Activated CD4-positive, alpha-beta T cell treated with anti-CD3 and anti-CD28 coated beads, Interleukin-2, amount 50 U/mL, for 48 hours (primary cell): ENCODE measurements at places on chromosomes 4 and X.
A peak's percentile ranks its signal among the peaks of the same experiment; 100 is the strongest.

- DNase-seq, result no peak
Measured at GRCh38 chr4:3228881-3229280, 20.1 kb upstream of the MSANTD1 start.

- no peak for DNase-seq
Measured at GRCh38 chrX:13695601-13696115, 6.7 kb downstream of the RAB9A start.

DNA sequence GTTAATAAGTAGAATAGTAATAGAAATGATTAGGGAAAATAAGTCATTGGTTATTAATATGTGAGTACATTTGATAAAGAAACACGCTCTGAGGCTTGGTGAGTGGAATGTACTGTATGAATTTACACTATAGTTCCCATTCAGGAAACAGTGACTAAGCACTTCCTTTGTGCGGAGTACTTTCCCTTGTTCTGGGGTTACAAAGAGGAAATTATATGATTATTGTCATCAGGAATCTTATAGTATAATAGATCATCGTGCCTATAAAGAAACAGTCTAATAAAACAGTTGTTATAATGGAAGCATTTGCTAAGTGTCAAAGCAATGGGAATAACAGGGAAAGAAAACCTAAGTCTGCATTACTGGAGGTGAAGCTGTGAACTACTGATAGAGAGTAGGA, 138.0 kb downstream of the RPA4 start:
- no peak for DNase-seq

DNA sequence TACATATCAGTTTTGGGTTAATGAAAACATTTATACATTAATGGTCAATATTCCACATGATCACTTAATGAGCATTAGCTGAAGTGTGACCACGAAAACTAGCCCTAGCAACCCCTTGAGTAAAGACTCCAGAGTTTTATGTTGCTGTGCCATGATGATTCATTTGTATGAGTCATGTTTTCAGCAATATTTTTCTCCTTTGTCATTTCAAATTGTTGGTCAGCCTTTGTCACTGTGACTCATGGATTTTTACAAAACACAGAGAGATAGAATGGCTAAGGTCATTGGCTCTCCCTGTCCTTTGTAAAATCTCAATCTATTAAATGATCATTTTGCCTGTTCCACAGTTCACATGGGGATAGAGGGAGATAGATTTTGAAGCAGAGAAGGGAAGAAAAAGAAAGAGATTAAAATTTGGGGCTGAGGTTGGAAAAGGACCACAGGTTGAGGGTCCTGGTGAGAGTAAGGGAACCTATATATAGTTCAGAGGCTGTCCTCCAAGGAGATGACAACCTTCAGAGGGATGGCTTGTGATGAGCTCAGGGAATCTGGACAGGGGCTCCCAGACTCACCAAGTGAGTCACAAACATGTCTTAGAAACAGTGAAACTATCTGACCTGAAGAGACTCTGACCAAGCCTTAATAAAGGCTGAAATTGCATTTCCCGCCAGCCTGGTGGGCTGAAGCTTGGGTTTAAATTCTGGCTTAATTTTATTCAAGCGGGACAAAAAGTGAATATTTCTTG, 25.6 kb downstream of the NR0B1 start:
- DNase-seq, result no peak

DNA sequence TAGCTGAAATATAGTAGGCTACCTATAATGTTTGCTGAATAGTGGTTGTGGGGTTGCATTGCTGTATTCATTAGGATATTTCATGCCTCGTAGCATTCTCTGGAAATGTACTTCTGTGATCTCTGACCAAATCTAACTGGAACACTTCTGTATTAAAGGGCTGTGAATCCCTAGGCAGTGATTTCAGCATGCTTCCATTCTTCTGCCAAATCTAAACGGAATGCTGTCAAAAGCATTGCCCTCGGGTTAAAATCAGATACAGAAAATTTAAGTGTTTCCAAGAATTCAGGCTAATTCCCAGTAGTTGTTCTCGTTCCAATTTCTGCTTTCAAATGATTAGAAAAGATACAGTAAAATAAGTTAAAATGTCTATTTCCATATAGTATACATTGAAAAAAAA, 1847.5 kb upstream of the IGFBP7 start:
- no peak for DNase-seq

DNA sequence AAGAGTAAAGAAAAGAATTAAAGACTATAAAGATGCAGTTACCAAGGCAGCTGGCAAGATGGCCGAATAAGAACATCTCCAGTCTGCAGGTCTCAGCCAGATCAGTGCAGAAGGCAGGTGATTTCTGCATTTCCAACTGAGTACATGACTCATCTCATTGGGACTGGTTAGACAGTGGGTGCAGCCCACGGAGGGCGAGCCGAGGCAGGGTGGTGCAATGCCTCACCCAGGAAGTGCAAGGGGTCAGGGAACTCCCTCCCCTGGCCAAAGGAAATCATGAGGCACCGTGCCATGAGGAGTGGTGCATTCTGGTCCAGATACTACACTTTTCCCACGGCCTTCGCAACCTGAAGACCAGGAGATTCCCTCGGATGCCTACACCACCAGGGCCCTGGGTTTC, 20.5 kb downstream of the SPIN4 start:
- DNase-seq, result peak; percentile 0

GRCh38 chr4:180160195-180160983, 2082.8 kb upstream of the TENM3 start:
- DNase-seq, result no peak

- DNase-seq, result no peak
Measured at GRCh38 chr4:47444031-47444430, 19.5 kb downstream of the COMMD8 start.

DNA sequence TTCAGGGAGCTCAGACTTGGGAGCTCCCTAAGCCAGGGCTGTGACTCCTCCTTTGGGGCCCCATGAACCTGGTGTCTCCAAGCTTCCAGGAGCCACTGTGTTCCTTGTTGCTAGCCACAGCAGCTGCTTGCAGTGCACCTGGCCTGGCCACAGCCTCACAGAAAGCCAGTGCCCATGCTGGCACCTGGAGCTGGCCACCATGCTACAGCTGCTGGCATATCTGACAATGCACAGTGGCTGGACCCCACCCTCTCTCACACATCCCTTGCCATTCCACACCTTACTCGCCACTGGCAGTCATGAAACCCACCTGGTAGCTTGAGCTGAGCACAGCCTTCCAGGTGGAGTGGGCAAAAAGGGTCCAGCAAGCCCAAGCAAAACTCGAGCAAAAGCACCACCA, 441.7 kb downstream of the ARAP2 start:
- DNase-seq, result no peak

DNA sequence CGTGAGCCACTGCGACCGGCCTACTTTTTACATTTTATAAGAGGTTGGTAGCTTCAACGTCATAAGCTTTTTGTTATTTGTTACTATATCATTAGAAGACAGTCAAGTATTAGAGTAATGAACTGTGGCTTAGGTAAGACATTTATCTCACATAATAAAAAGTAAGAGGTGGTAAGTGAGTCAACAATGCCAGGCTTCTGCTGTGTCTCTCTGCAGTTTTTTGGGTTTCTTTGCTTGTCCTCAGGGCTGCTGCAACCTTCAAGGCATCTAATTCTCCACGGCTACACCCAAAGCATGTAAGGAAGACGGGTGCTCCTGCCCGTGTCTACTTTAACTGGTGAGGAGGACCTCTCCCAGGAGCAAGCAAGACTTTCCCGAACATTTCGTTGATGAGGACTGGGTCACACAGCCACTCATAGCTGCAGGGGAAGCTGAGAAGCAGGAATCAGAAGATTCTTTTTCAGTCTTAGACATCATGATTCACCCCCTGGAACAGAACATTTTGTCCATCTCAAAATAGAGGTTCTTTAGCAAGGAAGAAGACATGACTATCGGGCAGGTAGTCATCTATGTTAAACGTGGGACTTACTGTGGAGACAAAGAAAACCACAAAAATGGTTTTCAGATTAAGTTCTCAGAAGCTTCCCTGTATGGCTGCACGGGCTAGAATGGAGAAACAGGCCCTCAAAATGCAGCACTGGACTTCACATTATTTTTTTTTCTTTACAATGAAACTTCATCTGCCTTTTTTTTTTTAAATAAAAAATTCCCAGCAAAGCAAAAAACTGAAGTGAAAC, 13.0 kb upstream of the RHOH start:
- DNase-seq, result peak; percentile 36

DNA sequence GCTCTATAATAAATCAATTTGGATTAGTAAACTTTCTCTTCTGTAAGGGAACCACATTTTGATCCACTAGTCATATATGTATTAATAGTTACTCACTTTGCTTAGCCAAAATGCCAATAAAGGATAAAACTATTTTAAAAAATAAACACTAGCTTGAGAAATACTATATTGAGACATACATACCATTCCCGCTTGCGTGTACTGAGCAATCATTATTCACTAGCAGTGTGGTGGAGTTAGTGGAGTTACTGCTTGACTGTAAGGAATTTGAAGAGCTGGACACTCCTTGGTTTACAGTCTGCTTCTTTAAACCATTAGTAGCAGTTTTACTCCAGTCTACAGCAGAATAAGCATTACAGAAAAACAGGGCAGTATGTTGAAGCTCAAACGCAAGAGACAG, 10.8 kb upstream of the PHKA2 start:
- DNase-seq, result no peak

DNA sequence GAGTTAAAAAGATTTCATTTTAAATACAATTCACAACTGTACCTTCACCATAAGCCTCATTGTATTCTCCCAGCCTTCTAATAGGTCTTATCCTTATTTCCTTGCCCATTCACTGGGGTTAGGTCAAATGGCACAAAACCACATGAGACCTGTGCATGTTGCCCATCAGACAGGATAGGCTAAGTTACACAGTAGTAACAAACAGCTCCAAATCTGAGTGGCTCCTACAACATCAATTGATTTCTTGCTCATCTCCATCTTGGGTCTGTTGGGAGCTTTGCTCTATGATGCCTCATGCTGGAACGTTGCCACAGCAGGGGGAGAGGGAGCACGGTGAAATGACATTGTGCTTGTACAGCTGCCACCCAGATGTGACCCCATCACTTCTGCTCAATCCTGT, 70.6 kb downstream of the DHX15 start:
- no peak for DNase-seq

- DNase-seq, result no peak
Measured at GRCh38 chr4:123340381-123340701, 56.3 kb upstream of the SPRY1 start.

DNA sequence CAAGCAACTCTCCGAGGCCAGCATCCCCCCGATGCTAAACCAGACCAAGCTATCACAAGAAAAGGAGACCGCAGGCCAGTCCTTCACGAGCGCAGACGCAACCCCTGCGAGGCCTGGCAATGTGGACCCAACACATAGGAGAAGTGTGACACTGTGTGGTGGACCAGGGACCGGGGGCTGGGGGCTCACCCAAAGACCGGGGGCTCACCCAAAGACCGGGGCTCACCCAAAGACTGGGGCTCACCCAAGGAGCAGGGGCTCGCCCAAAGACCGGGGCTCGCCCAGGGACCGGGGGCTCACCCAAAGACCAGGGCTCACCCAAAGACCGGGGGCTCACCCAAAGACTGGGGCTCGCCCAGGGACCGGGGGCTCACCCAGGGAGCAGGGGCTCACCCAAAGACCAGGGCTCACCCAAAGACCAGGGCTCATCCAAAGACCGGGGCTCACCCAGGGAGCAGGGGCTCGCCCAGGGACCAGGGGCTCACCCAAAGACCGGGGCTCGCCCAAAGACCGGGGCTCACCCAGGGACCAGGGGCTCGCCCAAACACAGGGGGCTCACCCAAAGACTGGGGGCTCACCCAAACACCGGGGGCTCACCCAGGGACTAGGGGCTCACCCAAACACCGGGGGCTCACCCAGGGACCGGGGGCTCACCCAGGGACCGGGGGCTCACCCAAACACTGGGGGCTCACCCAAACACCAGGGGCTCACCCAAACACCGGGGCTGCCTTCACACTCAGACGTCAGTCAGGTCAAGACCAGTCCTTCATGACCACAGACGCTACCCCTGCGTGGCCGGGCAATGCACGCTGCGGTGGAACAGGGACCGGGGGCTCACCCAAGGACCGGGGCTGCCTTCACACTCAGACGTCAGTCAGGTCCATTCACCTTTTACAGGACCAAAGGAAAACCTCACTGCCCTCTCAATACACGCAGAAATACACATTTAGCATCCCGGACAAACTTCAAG, 32.9 kb downstream of the PPP2R3B start:
- no peak for DNase-seq

DNA sequence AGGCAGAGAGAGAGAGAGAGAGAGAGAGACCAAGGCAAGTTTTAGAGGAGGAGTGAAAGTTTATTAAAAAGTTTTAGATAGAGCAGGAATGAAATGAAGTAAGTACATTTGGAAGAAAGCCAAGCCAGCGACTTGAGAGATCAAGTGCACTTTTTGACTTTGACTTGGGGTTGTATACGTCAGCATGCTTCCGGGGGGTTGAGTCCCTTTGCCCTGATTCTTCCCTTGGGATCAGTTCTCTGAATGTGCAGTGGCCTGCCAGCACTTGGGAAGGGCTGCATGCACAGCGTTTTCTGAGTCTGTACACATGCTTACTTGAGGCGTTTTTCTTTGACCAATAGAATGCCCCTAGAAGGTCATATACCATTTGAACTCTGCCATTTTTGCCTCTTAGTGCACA, 400.5 kb downstream of the PDGFC start:
- no peak for DNase-seq

GRCh38 chrX:123157586-123157985, 26.5 kb upstream of the GRIA3 start:
- no peak for DNase-seq

DNA sequence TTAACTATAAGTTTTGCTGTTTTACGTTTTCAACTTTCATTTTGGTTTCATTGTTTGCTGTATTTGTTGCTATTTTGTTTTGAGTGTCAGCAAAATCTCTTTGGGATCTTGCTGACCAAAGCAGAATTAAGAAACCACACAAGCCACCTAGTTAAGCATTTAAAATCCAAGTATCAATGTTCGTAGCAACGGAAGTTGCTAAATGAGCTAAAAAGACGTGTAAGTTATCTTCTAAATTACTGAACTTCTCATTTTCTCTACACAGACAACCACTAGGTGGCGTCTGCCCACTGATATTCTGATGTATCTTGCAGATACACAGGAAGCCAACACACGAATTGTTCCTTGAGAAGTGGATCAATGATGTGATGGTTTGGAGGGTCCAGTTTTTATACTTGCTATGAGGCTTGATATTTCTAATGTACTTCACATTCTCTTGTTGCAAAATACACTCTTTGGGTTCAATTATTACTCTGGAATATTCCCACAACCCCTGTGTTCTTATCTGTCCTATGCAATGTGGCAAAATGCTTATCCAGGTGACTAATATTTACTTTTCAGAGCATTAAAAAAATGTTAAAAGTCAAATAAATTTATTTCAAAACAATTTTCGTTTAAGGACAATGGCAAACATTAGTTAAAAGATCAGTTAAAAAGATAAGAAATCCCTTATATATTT, 250.5 kb downstream of the TECRL start:
- DNase-seq, result peak; percentile 60

- no peak for DNase-seq
Measured at GRCh38 chrX:30015440-30015839, 199.9 kb upstream of the MAGEB2 start.

DNA sequence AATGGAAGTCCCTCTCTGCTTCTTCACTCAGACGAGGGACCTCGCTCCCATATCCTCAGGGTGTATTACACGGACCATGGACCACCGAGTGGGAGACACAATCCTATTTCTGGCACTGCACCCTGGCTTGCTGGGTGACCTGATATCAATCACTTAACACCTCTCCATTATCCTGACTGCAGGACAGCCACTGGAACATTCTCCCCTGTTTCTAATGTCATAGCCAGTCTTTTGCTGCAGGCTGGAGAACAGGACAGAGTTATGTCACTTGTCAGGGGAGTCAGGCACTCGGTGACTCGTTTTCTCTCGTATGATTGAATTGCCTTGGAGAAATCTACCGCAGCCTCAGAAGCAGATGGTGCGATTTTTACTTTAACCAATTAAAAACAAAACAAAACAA, 219.1 kb upstream of the IGFBP7 start:
- no peak for DNase-seq

GRCh38 chr4:26208237-26208994, 112.4 kb upstream of the RBPJ start:
- no peak for DNase-seq
